Lung microvascular endothelial cell (primary cell): ENCODE measurements at places on chromosomes 2 and 18.
A peak's percentile ranks its signal among the peaks of the same experiment; 100 is the strongest.

GRCh38 chr2:22497789-22498188 lies 887.2 kb upstream of the KLHL29 start:
- no peak for DNase-seq

- DNase-seq, result no peak
Measured at GRCh38 chr18:44816050-44816449, 135.4 kb downstream of the SETBP1 start.

- no peak for DNase-seq
Measured at GRCh38 chr2:186636800-186637496, 47.1 kb downstream of the ITGAV start.

DNA sequence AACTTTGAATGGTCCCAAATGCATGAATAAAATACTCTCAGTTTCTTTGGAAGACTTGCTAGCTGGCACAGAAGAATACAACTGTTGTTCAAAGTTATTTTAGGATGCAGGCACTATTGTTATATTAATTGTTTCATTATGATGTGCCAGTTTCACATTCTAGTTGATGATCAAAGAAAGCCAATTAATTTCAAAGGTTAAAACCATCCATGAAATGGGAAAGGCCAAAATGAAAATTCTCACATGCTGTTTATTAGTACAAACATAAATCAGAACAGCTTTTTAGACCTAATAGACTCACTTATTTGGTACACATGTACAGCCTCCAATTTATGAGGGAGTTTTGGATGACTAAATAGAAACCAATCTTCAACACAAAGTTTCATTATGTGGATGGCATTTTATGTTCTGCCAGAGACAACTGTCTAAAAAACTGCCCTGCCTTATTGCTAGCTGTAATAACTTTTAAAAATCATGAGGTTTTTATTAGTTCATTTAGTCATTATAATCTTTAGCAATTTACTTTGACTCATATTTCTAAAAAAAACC lies 42.2 kb downstream of the RFTN2 start:
- no peak for DNase-seq

- no peak for DNase-seq
Measured at GRCh38 chr2:86468162-86469033, 27.2 kb downstream of the KDM3A start.

GRCh38 chr2:74540291-74540690 lies 10.6 kb downstream of the HTRA2 start:
- DNase-seq, result no peak

DNA sequence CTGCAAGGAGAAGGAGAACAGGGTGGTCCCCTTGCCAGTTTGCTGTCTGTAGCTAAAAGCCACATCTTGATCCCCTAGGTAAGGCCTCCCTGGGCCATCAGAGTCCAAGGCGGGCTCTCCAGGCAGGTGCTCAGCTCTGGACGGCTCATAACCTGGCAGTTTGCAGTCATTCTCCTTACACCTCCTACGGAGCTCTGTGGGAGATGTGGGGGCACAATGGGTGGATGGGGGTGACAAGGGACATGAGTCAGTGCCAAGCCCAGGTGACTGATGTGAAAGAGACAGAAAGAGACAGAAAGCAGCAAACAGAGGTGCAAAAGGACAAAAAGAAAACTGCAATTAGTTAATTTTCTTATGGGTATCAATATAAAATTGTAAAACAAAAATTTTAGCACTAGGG lies 120.6 kb upstream of the ZBTB14 start:
- DNase-seq, result no peak

GRCh38 chr2:89784960-89785359 lies 1093.5 kb downstream of the RPIA start:
- no peak for DNase-seq

DNA sequence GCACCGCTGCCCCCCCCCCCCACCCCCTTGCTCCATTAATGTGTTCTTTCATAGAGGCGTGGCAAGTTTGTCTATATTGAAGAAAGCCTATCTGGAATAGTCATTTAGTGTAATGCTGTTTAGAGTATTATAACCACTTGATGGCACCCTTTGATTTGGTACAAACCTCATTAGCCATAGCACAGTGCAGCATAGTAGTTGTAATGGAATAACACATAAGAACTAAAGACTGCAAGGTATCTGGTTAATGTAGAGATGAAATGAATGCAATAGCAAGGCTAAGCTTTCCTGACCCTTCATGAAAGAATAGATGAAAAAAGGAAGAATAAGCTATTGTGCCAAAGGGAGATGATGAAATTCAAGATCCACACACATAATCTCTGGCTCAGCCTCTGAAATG lies 81.9 kb downstream of the EHBP1 start:
- DNase-seq, result peak; percentile 71

DNA sequence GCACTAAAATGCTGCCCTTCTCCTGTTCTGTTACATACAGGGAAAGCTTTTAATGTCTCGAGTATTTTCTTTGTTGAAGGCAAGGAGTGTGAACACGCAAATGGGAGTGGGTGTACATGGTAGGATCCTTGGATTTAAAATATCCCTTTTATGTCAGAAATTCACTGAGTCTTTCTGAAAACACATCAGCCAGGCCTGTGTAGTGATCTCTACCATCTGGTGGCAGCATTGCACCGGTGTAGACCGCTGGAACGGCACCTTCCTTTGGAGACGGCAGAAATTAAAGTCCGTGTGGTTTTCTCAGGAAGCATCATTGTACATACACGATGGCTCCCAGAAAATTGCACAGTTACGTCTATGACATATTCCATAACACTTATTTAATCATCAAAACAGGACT lies 515.8 kb downstream of the GALR1 start:
- DNase-seq, result no peak

DNA sequence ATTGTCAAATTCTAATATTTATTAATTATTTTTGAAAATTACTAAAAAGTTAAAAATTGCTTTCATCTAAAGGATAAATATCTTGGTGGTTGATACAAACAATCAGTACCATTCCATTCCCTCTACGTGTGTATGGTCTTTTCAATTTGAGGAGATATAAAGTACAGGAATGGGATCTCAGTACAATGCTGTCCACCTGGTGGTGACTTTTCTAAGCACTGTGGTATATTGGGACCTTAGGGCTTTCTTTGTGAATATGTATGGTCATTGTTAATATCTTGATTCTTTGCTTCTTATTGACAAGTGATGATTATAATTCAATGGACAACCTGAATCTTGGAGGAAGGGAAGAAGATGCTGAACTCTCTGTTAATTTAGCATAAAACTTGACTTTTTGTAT lies 83.1 kb downstream of the NBEAL1 start:
- DNase-seq, result peak; percentile 46

DNA sequence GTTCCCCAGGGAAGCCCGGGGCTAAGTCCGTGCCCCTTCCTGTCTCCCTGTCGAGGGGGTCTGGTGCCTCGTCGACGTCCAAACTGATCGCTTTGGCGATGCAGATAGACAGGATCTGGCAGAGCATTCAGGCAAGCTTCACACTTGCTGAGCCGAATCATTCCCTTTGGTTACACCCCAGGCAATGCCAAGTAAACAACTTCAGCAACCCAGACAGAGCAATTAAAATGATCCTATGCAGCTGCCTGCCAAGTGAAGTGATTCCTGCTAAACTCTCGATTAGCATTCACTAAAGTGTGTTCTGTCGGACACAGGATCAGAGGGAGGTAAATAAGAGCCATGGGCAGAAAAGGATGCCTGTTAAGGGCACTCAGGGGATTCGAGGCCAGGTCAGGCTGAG lies 108.2 kb upstream of the RAB12 start:
- DNase-seq, result no peak

DNA sequence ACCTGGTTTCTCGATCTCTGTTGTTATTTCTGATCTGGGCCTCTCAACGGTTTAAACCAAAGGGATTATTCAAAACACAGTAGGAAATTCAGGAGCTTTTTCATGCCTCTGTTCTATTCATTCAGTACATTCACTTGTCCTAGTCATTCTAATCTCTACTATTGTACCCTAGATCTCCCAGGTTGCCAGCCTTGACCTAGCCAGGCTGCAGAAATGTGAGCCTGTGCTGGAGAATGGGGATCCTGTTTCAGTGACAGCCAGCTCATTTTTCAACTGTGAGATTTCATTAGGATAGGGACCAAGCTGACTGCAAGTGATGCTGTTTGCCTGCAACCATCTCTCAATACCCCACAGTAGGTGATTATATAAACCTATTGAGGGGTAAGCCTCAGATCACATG lies 186.2 kb downstream of the CMPK2 start:
- no peak for DNase-seq

DNA sequence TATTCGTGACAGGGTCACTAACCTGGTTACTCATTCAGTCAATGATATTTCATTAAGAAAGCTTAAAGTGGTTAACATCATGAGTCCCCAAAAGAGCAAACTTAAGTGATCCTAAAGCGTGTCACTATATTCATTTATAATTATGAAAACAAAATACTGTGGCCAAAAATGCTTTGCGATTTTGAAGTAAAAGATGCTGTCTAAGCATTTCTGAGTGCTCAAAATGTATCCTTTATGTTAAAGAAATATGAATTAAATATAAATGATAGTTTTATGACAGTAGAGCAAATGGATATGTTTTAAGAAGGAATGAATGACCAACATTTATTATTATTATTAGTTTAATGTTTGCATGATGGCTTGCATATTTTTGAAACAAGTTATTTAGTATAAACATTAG lies 72.6 kb upstream of the CDC42EP3 start:
- no peak for DNase-seq

DNA sequence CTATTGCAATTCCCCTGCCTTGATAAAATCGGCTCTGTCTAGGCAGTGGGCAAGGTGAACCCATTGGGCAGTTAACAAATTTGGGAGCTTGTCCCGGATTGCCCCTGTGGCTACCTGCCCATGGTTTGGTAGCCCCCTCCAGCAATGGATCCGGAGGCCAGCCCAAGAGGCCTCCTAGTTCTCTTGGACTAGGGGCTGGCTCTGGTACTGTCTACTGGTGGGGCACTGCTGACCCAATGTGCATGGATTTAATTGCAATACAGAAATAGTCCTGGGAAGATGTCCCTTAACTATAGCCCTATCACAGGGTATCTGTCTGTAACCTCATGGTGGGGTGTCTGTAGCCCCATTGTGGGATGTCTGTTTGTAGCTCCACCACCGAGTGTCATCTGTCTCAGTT lies 37.5 kb upstream of the SH3RF3 start:
- DNase-seq, result no peak

GRCh38 chr2:217387776-217388387 lies 528.0 kb upstream of the TNP1 start:
- DNase-seq, result no peak

GRCh38 chr2:174023591-174024523 lies 58.7 kb upstream of the SP3 start:
- no peak for DNase-seq

DNA sequence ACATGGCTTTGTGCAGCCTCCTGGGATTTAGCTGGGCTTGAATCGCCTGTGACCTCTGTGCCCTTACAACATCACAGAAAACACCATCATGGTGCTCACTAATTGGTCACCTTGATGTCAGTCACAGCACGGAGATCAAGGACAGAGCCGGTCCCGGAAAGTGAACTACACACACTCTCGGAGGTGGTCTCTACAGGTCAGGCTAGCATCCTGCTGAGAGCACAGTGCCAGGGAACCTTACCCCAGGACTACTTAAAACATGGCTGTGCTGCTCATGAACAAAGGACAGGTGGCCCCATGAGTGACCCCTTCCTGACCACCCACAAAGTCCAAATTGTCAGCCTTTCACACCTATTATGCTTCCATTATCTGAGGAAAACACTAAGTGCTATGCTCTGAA lies 1782.1 kb upstream of the CELF4 start:
- DNase-seq, result no peak

- no peak for DNase-seq
Measured at GRCh38 chr2:70123051-70123828, 36.0 kb downstream of the PCBP1 start.

- peak; percentile 98 for DNase-seq
Measured at GRCh38 chr2:120239488-120240287, 13.0 kb upstream of the RALB start.

DNA sequence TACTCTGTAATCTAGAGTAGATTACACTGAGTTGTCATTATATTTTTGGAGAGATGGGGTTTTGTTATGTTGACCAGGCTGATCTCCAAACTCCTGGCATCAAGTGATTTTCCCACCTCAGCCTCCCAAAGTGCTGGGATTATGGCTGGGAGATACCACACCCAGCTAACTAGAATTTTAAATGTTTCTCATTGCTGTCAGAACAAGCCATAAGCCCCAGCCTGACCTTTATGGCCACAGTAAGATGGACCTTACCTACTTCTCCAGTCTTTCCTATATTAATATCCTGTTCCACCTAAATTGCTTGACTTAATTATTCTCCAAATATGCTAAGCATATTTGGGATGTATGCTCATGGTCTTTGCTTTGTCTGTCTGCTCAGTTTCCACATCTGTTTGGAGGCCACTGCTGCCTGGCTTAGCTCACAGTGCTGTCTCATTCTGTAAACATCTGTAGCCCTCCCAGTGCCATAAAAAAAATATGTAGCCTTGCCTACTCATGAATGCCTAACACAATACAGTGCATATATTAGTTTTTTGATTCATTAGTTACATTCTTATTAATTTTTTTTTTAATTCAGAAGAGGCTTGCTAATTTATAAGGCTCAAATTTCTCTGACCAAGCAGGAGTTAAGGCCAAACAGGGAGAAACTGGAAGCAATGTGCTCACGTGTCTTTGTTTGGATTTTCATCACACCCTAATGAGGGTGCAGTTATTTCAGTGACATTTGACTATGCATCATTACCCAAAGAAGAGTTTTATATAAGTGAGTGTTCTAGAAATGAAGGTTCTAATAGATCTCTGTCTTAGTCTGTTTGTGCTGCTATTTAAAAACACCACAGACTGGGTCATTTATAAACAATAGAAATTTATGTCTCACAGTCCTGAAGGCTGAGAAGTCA lies 45.3 kb upstream of the PSME4 start:
- DNase-seq, result no peak

- DNase-seq, result no peak
Measured at GRCh38 chr2:54048117-54048785, 67.2 kb upstream of the ACYP2 start.

DNA sequence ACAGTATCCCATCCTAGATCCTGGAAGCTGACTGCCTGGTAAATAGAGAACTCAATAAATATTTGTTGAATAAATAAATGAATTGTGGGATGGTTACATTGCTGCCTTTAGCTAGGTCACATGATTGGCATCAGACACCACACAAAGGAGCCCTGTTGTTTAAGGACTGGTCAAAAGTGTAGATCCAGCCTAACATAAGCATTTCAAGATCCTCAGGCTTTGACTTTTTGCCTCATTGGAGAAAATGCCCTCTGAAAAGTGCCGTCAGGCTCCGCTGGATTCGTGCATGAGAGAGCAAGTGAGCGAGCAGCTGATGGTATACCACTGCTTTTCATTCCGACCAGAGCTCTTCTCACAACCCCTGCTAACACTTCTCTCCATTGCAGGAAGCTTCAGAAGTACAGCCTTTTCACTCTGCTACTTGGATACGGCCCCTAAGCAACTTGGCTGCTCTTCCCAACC lies 1.3 kb upstream of the ZNF24 start:
- no peak for DNase-seq

DNA sequence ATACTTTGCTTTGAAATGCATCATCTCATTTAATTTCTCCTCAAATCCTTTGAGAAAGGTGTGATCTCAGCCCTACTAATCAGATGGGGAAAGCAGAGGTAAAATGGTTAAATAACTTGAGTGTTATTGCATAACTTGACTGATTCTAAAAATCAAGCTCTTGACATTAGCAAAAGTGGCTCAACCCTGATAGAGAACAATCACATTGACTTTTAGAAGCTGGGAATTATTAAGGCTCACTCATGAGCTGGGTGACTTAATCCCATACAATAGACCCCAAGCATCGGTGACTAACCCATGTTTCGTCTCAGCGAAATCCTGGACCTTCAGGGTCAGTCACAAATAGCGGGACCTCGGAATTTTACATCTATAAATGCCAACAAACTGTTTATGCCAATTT lies 378.9 kb downstream of the NBAS start:
- DNase-seq, result no peak

GRCh38 chr2:136045835-136046570 lies 60.6 kb upstream of the DARS1 start:
- no peak for DNase-seq
